ENCODE measurements at places on chromosomes 5 and 9.

- no peak for DNase-seq
Measured at GRCh38 chr9:137969008-137969407, 91.4 kb downstream of the CACNA1B start.

GRCh38 chr5:179798144-179798770 lies 4.5 kb downstream of the LTC4S start:
- no peak for DNase-seq

GRCh38 chr5:66553916-66554575 lies 42.1 kb upstream of the MAST4 start:
- no peak for DNase-seq

- no peak for DNase-seq
Measured at GRCh38 chr9:117746263-117746662, 42.1 kb downstream of the TLR4 start.

GRCh38 chr9:133845440-133845839 lies 107.3 kb upstream of the SARDH start:
- DNase-seq = no peak

GRCh38 chr5:18119156-18119785 lies 485.0 kb downstream of the TAF11L14 start:
- DNase-seq = no peak

- no peak for DNase-seq
Measured at GRCh38 chr5:120207129-120207528, 257.0 kb upstream of the PRR16 start.

DNA sequence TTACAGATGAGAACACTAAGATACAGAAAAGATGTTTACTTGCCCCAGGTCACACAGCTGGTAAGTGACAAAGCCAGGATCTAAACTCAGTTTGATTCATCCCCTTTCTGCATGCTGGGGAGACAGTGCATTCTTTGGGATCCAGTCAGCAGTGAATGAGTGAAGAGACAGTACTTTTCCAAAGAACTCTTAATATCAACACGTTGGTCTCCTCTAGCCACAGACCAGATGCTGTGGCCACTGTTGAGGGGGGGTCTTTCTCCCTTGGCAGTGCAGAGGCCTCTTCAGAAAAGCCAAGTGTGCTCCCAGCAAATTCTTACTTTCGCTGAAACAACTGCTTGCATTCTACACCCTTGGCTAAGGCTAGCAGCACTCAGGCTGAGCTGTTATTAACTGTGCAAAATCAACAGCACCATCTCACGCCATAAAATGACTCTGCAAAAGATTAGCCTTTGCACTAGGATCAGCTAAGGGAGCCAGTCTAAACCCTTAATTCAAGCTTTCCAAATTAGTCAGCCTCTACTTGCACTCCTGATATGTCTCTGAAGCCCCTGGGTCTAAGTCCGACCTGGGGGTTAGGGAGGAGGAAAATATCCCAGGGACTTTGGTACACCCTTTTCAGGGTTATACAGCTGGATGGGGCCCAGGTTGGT lies 4.8 kb upstream of the TMEM171 start:
- DNase-seq = no peak

GRCh38 chr5:137410234-137411010 lies 88.7 kb downstream of the SPOCK1 start:
- DNase-seq = no peak

DNA sequence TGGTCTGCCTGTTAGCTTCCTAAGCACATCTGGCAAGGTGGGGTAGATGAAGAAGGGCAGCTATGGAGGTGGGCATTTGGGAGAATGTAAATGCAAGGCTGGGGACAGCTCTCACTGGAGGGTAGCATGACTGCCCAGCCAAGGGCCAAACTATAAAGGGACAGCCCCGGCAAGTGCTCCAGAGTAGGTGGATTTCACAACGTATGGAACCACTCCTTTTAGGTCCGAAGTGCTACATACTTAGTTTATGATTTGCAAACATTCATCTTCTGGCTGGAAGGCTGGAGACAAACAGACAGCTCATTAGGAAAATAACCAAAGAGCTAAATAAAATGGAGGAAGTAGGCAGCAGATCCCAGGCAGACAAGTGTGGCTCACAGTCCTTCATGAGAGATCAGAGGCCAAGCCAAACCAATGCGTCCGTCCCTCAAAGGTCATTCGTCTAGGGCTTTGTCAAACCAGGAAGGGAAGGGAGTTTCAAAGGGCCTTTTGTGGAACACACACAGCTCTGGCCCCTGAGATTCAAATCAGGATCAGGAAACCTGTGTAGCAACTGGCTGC lies 42.5 kb upstream of the GLRX start:
- DNase-seq = no peak

DNA sequence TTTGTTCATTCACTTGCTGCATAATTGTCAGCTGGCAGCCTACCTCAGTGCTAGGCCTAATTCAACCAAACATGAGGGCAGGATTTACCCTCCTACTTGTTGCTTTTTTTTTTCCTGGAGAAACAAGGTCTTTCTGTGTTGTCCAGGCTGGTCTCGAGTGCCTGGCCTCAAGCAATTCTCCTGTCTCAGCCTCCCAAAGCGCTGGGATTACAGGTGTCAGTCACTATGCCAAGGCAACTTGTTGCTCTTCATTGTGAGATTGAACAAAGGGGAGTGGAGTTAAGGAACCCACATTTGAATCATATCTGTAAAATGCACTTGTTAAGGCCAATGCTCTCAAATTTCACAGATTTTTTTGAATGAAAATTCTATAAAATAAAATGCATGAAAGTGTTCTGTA lies 380.5 kb downstream of the TMEM161B start:
- no peak for DNase-seq

- no peak for DNase-seq
Measured at GRCh38 chr5:113463032-113463431, 25.2 kb downstream of the MCC start.

- no peak for DNase-seq
Measured at GRCh38 chr9:138103111-138103848, 225.7 kb downstream of the CACNA1B start.

DNA sequence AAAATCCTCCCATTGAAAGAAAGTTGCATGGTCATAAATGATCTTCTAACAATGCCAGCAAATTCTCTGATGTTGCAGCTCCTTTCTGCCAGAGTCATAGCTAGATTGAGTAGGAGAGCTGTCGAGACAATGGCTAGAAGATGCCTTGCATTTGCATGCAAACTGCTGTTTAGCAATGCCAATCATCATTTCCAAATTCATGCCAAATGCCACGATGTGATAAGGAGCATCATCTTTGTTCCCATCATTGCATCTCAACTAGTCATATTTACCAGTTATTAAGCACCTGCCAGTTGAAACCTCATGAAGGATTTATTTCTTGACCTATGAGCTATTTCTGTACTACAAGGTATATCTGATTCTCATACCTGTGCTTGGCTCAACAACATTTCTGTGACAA lies 246.4 kb upstream of the PIK3R1 start:
- DNase-seq = no peak

- DNase-seq = no peak
Measured at GRCh38 chr9:15999422-16000339, 446.8 kb downstream of the CCDC171 start.

DNA sequence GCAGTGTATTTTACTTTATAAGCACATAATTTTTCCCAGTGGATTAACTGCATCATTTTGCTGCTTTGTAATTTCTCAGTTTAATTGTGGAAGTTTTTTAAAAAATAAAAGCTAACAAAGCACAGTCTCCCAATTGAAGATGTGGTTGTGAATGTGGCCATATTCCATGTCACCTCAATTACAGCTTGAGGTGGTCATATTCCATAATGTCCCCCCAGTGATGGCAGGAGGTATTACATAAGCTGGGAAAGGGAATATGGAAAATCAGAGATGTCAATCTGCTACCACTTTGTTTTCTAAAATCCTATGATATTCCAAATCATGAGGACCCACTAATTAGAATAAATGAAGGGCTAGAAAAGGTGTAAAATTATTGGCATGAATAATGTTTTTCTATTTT lies 1672.0 kb upstream of the CDH9 start:
- DNase-seq = no peak

GRCh38 chr5:98942847-98943246 lies 14.0 kb upstream of the CHD1 start:
- no peak for DNase-seq

DNA sequence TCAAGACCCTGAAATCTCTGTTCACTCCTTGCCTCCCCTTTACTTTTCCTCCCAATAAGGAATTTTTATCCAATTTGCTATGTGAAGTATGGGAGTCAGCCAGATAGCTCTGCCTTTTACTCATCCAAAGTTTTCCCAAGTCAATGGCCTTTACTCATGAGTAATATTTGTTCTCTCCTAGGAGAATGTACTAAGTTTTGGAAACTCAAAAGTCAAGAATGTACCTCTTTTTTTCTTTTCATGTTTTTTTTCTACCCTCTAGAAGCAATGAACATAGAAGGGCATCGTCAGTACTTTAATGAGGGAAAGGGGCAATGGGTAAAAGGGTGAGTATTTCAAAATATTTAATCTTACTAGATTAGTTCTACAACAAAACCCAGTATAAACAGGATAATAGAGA lies 140.2 kb upstream of the SGCD start:
- no peak for DNase-seq

DNA sequence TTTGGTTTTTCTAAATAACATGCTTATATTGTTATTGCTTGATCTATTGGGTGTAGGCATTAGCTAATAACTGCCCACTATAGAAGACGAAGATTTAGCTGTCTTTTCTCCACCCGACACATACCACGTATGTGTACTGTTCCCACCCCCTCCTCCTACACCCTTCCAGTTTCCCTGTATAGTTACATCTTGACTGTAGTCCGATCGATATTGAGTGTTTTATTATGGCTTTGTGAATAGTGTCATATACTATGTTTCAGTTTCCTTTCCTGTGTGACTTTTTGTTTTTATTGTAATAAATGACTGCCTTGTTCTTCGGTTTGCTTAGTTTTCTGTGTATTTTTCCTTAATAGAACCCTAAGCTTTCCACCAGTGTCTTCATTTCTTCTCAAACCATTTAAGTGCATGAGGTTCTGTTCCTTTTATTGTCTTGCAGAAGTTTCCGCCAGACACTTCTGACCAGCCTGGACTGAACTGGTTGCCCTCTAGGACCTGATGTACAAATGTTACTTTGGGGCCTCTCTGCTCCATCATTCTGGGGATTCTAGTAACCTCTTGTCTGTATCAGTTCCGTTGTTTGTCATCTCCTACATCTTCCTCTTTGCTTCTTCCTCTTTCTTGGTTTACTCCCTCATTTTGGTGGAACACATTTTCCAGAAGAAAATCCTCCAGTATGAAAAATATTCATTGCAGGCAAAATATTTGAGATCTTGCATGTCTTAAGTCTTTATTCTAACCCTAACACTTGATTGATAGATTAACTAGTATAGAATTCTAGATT lies 61.8 kb downstream of the PRKACG start:
- no peak for DNase-seq

GRCh38 chr5:530001-530955 lies 6.0 kb upstream of the SLC9A3 start:
- DNase-seq = no peak

DNA sequence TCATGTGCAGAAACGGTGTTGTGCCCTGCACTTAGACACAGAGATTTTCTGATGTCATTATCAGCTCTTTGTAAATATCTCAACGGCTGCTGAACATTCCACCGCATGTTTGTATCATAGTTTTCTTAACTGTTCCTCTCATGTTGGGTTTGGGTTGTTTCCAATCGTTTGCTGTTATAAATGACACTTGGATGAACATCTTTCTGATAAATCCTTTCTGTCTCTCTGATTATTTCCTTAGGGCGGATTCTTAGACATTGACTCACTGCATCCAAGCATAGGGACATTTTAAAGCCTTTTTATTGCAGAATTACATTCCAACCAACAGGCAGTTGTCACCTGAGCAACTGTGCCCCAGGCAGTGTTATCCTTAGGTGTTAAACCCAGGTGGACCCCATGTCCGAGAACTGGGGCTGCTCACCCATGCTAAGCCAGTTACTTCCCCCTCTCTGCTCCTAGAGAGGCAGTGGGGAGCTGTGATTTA lies 28.5 kb downstream of the COL5A1 start:
- DNase-seq = no peak

DNA sequence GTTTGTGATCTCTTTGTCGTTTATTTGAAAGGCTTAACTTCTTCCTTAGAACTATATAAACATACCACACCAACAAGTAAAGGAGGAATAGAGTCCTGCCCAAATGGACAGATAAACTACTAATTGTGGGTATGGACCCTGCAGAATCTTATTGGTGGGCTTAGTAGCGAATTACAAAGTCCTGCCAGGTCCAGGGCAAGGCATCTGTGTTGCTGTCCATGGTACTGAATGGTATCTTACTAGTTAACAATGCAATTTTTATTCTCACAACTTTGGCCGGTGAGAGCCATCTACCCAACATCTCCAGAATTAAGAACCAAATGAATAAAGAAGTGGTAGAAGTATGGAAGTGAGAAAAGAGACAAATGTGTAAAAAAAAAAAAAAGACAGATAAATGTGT lies 1782.4 kb upstream of the WWC1 start:
- DNase-seq = no peak

- no peak for DNase-seq
Measured at GRCh38 chr9:92525306-92525705, 10.5 kb downstream of the ECM2 start.

DNA sequence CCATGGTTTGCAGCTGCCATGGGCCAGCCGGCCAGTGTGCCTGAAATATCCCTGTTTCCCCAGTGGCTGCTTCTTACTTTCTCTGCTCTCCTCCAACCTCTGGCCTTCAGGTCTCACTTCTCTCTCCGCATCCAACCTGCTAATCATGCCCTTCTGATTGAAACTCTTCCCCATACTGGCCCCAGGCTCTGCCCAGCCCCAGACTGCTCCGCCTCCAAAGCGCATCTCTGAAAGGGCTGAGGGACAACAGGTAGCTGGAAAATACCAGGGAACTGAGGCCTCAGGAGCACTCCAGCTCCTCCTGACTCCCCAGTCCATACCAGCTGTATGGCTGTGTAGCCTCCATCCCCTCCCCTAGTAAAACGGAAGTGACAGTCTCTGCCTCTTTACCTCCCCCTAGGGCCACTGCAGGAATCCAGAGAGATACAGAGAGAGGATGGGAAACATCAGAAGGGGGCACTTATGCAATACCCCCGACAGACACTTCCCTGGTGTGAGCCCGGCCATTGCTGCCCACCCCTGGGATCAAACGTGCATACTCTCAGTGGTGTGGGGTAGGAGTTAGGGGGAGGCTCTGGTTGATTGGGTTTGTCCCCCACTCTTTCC lies 34.2 kb downstream of the PAX5 start:
- DNase-seq = no peak

DNA sequence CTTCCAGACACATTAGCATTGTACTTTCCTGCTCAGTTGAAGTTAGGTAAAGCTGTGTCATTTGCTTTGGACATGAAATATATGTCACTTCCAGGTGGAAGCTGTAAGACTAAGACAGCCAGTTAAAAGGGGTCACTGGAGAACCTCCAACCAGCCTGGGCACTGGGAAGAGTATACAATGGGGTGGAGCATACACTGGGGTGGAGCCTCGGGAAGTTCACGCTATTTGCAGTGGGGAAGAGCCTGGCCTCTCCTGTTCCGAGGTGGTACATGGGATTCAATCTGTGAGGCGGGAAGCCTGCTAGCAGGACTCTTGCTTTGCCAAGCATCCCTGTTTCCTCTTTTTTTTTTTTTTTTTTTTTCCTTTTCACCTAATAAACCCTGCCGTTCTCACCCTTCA lies 145.3 kb downstream of the TTC39B start:
- no peak for DNase-seq

GRCh38 chr9:621201-621855 lies 220.2 kb upstream of the DMRT1 start:
- DNase-seq = no peak

All from CD4-positive, alpha-beta T cell treated with Interleukin-17A for 4 hours (primary cell).